ENCODE measurements at places on chromosomes 2 and 18. TPM values are rescaled to one million over a fixed set of nuclear protein-coding genes. Genes with fewer than 3 reads are reported as not detected.

Gene FBLN7
- total RNA-seq, result 0.48 TPM

Gene PLEKHH2
- total RNA-seq, result 0.28 TPM

Gene KLHL30
- not detected for total RNA-seq

Gene SGPP2
- total RNA-seq, result 0.25 TPM

Gene PSD4
- 340 TPM for total RNA-seq

Gene CKAP2L
- total RNA-seq, result 1.2 TPM

Gene ANKRD44
- 376 TPM for total RNA-seq

Gene NPPC
- total RNA-seq, result not detected

Gene YWHAQ
- total RNA-seq, result 238 TPM

Gene ELOA2
- total RNA-seq, result not detected

Gene SERPINB12
- not detected for total RNA-seq

Gene THAP4
- total RNA-seq, result 27.8 TPM

Gene CRACDL
- total RNA-seq, result 0.40 TPM

Gene EDAR
- 0.11 TPM for total RNA-seq

GRCh38 chr2:20576598-20577115, 74.2 kb downstream of the HS1BP3 start:
- peak; percentile 78 for DNase-seq

DNA sequence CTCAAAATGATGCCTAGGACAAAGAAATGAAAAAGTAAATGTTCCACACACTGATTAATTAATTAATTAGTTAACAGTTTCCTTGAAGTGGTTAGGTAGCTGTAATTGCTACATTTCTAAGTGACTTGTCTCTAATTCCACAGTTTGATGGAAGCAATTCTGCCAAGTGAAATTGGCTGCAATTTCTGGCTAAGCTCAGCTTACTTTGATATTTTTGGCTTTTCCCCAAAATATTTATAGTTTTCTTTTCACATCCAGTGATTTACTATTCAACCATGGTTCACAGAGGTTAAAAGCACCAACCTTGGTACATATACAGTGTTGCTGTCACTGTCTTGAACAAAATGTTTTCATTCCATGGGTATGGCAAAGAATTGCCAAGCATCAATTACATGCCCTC, 459.5 kb upstream of the CDH20 start:
- DNase-seq, result no peak

GRCh38 chr2:203993560-203993959, 57.0 kb downstream of the ICOS start:
- DNase-seq, result peak; percentile 39

- DNase-seq, result no peak
These were observed 188.3 kb downstream of the FHOD3 start for GRCh38 chr18:36485772-36486171.

GRCh38 chr2:27016801-27017325, 15.9 kb upstream of the TMEM214 start:
- no peak for DNase-seq

- no peak for DNase-seq
These were observed 367.4 kb downstream of the EPHA4 start for GRCh38 chr2:221204699-221205098.

- DNase-seq, result no peak
These were observed 7.6 kb downstream of the CAMKMT start for GRCh38 chr2:44369392-44369791.

DNA sequence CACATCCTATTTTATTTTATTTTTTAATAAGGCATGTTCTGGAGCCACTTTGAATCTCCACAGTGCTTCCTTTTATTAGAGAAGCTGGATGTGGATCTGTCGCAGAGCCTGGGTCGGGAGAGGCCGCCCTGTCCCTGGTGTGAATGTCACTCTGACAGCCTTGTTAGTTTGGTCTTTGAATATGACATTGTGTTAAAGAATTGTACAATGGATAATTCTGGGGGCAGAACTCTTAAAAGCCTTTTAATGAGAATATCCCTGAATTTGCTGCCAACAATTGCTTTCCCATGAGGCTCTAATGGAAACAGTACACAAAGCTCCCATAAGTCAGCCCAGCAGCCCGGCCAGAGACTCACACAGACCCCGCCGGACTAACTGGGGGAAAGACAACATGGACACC, 82.4 kb downstream of the MTCL1 start:
- DNase-seq, result no peak

GRCh38 chr2:129766374-129766993, 213.0 kb upstream of the RAB6C start:
- DNase-seq, result no peak

DNA sequence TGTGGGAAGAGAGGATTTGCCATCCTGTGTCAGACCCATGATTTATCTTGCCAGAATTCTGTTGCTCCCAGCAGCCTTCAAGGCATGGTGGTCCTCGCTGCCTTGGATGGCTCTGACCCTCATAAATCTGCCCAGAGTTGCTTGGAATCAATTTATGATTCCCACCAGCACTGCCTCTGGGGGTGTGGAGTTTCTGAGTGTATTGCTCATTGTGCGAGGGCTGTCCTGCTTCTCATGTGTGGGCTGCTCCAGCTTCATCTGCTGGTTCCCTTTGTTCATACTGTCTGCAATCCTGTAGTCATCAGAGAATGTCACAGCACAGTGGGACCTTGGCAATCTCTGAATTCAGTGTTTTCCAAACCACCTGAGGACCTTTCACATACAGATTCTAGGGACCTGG, 139.8 kb downstream of the CLIP4 start:
- DNase-seq, result no peak

DNA sequence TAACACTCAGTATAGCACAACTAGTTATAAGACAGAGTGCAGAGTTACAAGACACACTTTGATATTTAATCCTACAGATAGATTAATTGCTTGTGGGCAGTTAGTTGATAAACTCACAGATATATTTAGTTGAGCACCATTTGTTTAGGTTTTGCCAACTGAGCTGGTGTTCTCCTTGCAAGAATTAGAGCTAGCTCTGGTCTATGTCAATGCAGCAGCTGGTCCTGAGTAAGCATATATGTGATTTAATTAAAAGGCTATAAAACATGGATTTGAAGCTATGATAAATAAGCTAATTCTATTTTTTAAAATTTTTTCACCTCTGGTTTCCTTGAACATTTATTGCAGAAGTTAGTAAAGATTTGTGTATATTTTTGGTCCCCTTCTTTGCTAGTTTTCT, 35.6 kb downstream of the GPD2 start:
- no peak for DNase-seq

GRCh38 chr2:209933499-209934483, 68.6 kb upstream of the RPE start:
- no peak for DNase-seq

DNA sequence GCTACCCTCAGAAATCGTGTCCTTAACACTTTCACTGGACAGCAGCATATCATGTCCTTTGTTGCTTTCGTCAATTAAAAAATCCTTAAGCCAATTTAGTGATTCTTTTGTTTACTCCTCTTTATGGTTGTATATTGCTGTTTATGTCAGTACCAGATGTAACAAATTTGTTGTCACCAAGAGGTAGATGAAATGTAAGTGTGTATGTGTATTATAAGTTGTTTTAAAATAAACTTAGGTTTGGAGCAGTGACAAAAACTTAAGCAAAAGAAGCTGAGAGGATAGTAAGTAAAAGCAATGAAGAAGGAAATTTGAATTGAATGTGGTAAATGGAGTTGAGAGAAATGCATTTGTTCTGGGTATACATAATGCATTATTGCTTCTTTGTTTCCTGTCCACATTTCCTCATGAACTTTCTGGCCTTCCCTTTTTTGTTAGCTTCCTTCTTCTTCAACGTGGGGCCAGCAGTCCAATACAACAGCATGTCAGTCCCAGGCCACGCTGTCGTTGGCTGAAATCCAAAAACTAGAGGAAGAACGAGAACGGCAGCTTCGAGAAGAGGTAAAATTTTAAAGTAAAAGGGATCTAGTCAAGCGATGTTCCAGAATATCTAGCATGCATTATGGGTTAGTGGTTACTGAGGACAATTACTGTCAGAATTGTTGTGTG, 30.5 kb upstream of the SNORC start:
- no peak for DNase-seq

DNA sequence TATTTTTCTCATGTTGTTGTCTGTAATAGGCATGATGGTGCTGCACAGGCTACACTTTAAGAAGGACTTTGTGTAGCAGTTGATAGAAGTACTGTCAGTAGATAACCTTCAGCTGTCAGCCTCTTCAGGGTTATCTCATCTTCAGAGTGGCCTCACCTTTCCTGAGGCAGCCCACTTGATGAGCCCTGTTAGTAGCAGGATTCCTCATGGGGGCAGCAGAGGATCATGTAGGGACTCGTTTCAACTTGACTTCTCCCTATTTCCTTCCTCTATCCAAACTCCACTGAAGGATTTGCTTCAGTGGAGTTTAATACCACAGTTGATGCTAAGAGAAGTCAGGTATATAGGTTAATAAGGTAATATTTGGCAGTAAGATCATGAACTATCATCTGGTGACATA, 530.3 kb upstream of the FSIP2 start:
- no peak for DNase-seq

GRCh38 chr2:100978582-100979191, 23.4 kb upstream of the RPL31 start:
- no peak for DNase-seq

GRCh38 chr2:119941981-119942513, 70.8 kb upstream of the EPB41L5 start:
- no peak for DNase-seq

DNA sequence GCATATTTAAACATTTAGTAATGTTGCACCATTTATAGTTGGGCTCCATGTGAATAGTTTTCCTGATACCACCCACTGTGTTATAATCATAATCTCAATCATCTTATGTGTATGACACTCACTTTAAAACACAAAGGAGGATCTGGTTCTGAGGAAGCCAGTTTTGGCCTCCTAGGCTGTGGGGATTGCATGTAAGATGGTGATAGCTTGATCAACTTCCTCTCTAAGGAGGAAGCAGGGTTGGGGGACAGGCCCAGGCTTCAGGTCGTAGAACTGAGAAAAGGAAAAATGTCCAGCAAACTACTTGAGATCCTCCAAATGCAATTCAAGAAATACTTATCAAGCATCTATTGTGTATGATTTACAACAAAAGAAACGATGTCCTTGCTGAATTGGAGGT, 4.9 kb upstream of the PPM1B start:
- no peak for DNase-seq

DNA sequence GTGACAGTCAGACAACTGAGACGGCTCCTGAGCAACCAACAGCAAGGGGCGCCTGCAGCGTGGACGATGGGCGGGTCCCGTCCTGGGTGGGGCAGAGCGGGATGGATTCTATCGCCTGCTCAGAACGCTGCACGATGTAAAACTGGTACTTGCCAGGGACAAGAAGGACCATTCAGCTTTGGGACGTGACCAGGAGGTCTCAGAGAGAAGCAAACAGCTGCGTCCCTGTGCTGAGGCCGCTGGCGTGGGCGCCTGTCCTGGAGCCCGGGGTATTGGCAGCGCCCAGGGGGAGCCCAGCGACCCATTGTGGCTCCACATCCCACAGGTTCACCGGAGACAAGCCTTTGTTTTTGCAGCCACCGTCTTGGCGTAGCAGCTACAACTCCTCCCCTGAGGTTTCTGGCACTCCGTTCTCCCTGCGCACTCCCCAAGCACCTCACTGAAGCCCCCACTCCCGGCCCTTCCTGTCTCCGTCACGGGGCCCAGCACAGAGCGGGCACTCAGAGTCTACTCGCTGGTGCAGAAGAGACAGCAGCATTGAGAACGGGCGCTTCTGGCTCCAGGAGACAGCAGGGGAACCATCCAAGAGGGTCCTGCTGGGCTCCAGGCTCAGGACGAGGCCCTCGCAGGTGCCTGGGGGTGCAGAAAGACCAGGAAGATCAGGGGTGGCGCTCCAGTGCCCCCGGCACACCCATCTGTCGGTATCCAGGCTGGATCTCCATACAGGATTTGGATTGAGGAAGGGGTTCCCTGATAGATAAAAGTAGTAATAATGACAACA, 22.1 kb upstream of the KCNG2 start:
- DNase-seq, result no peak

GRCh38 chr18:8450013-8450412, 159.2 kb upstream of the RAB12 start:
- no peak for DNase-seq

DNA sequence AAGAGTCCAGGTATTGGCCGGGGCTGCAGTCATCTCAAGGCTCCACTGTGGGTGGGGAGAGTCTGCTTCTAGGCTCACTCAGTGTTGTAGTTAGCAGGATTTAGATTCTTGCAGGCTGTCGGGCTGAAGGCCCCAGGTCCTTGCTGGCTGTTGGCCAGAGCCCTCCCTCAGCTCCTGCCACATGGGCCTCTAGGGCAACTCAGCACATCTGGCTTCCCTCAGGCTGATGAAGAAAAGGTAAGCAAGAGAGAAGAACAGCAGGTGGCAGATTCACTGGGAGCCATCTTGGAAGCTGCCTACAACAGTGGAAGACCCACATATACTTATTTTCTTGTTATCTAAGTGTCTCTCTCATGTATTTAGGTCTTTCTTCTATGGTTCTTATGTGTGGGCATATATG, 4.3 kb downstream of the MRPS9 start:
- DNase-seq, result no peak

GRCh38 chr2:10329880-10330699, 27.4 kb downstream of the HPCAL1 start:
- DNase-seq, result no peak

DNA sequence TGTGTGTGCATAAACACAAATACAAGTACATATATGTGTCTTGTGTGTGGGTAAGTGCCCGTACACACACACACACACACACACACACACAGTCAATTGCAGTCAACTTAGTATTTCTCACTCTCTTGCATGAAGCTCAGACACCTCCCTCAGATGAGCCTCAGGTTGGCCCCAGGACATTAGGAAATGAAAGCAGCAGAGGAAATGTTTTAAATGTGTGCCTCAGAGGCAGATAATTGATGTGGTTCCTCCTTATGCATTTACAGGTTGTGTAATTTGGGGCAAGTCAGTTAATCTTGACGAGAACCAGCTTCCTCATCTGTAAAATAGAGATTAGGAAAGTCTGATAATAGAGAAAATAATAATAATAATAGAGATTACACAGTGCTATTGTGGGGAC, 814.0 kb upstream of the ID2 start:
- DNase-seq, result no peak

- no peak for DNase-seq
These were observed 199.1 kb downstream of the FBXO15 start for GRCh38 chr18:73948497-73948896.

- DNase-seq, result no peak
These were observed 256.3 kb downstream of the SRBD1 start for GRCh38 chr2:45354776-45355175.

DNA sequence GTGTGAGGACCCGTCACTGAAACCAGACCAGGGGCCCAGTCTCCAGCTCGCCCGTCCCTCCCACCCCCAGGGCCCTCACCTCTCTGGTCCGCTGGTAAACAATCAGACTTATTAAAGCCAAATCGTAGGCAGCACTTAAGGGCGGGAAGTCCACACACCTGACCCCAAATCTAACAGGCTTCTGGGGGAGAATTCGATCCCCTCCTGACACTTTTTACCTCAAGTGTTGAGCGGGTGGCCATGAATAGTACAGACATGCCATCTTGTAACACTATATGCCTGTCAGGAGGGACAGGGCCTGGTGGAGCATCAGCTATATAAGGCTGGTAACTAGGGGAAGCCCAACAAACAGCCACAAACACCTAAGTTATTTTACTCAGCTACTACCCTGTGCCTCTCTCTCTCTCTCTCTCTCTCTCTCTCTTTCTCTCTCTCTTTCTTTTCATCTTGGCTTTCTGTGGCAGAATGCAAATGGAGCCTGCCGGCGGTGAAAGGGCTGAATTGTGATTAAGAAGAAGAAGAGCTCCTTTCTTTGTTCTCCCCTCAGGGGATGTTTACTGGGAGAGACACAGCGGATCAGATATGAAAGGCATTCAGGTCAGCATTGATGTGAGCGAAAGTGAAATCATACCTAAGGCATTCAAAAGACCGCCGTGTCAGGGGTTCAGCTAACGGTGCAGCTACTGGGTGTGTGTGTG, 9.5 kb downstream of the ZEB2 start:
- peak; percentile 84 for DNase-seq
